ENCODE measurements at places on chromosomes 12 and 14.
A peak's percentile ranks its signal among the peaks of the same experiment; 100 is the strongest.

- no peak for DNase-seq
Observed at GRCh38 chr12:75571204-75571603, 59.8 kb upstream of the KRR1 start.

- DNase-seq: no peak
Observed at GRCh38 chr12:82426081-82426480, 67.8 kb downstream of the METTL25 start.

DNA sequence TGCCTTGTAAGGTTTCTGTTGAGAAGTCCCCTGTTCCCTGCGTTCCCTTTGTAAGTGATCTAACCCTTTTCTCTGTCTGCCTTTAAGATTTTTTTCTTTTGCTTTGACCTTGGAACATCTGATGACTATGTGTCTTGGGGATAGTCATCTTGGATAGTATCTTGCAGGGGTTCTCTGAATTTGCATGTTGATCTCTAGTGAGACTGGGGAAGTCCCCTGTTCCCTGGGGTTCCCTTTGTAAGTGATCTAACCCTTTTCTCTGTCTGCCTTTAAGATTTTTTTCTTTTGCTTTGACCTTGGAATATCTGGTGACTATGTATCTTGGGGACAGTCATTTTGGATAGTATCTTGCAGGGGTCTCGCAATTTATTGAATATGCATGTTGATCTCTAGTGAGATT is 38.2 kb upstream of the TMX1 start:
- DNase-seq: no peak

- DNase-seq: no peak
Observed at GRCh38 chr12:130320536-130320935, 17.2 kb upstream of the PIWIL1 start.

DNA sequence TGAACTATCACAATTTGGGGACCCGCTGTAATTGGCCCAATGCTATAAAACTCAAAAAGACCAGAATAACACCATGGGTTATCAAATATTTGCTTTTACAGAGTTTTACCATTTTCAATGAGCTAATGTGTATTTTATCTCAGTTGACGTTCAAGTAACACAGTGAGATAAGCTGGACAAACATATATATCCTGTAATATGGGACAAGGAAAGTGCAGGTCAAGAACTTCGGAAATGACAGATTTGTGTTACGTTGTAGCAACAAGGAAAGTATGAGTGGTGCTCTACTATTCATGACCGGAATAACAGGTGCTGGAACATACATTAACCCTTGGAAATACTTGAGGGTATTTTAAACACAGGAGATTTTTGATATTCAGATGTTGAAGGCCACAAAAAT is 566.4 kb upstream of the FLRT2 start:
- no peak for DNase-seq

DNA sequence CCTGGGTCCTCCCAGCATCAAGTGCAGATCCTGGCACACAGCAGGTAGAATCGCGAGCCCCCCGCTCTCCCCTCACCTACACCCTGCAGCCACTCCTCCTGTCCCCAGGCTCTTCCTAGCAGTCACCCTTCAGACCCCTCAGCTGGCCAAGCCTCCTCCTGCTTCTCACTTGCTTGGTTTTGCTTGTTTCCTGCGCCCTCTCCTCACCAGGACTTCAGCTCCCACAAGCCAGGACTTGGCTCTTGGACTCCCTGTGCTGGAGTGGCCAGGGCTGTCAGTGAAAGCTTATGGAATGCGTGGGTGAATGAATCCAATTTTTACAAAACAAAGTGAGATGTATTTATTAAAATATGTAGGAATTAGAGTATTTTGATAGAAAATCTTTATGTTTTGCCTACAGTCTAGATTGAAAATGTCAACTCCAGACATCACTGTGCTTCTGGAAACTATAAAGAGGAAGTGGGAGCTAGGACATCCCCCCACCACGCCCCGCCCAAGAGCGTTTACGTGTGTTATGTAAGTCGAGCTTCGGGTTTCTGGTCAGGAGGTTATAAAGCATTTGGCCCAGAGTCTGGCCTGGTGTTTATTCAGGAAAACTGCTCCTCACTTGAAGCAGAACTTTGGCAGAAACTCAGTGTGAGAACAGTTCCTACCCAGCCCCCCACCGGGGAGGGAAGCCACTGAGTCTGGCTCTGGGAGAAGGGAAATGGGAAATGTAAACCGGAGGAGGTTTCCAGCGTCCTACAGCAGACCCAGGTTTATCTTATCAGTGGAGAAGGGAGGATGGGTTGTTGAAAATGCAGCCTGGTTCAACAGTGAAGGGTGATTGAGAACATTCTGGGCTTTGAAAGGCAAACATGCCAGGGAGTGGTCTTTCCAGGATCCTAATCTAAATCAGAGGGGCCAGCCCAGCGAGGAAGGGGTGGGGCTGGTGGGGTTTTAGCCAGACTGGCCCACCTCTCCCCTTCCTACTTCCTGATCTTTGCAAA is 8.8 kb downstream of the ALDH2 start:
- DNase-seq: no peak

GRCh38 chr14:101122237-101123141 is 219.0 kb upstream of the RTL1 start:
- DNase-seq: no peak

GRCh38 chr12:66119870-66120241 is 10.7 kb downstream of the LLPH start:
- no peak for DNase-seq

- no peak for DNase-seq
Observed at GRCh38 chr14:36662258-36662542, 540 bp downstream of the PAX9 start.

DNA sequence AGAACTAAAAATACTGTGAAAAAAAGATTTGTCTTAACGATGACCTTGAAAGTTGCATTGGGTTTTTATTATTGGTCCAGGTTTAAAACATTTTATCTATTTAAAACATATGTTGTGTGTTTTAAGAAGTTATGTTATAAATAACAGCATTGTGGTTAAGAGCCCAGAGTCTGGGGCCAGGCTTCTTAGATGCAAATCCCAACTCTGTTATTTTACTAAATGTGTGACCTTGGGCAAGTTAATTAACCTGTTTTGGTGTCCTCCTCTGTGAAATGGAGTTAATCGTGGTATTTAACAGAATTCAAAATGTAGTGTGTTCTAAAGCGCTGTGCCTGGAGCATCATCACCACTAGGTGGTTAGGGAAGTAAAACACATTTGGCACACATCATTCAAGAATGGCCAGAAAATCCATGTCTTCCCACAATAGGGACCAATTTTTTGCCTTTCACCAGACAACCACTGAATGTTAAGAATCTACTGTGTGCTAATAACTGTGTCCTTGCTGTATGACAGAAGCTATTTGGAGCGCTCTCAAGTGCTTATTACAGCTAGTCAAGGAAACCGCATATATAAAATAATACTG is 133.3 kb downstream of the MON2 start:
- DNase-seq: no peak

GRCh38 chr14:69606258-69607184 is 4.9 kb upstream of the SUSD6 start:
- DNase-seq: no peak

GRCh38 chr14:61322011-61322798 is 826 bp downstream of the PRKCH start:
- DNase-seq: peak; percentile 71

DNA sequence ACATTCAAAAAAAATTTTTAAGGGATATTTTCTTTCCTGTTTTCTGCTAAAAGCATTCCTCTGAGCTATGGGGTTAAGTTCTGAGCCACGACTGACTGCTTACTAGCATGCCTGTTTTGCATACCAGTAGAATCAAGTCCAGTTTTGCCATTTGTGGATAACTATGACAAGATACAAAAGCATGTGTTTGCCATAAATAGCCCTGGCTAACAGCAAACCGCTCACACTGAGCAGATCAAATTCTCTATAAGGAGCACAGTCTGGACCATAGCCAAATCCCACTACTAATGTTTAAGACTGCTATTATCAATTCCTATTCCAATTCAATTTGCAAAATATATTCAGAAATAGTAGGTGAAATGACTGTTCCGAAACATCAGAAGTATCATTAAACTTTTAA is 3.2 kb downstream of the CFL2 start:
- no peak for DNase-seq

- no peak for DNase-seq
Observed at GRCh38 chr12:84658877-84659276, 253.7 kb downstream of the SLC6A15 start.

- no peak for DNase-seq
Observed at GRCh38 chr12:131391399-131391798, 319.5 kb upstream of the SFSWAP start.

- no peak for DNase-seq
Observed at GRCh38 chr14:91125271-91125660, 11.4 kb downstream of the DGLUCY start.

- DNase-seq: no peak
Observed at GRCh38 chr12:130429656-130430505, 92.2 kb downstream of the PIWIL1 start.

GRCh38 chr12:643475-644302 is 19.6 kb downstream of the NINJ2 start:
- DNase-seq: no peak

- no peak for DNase-seq
Observed at GRCh38 chr14:96088911-96089310, 49.7 kb downstream of the C14orf132 start.

DNA sequence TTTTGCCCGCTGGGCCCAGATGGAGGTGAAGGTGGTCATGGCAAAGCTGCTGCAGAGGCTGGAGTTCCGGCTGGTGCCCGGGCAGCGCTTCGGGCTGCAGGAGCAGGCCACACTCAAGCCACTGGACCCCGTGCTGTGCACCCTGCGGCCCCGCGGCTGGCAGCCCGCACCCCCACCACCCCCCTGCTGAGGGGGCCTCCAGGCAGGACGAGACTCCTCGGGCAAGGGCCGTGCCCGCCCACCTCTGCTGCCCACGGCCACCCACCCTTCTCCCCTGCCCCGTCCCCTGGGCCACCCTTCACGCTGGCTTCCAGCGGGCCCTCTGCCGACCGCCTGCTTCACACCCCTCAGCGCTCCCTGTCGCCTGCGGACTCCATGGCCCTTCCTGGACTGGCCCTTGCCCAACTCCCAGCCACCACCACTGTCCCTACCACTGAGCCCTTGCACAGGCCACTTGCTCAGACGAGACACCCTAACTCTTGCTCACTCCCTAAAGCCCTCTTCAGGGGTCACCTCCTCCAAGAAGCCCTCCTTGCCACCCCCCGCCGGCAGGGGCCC is 42.5 kb downstream of the CYP46A1 start:
- no peak for DNase-seq

DNA sequence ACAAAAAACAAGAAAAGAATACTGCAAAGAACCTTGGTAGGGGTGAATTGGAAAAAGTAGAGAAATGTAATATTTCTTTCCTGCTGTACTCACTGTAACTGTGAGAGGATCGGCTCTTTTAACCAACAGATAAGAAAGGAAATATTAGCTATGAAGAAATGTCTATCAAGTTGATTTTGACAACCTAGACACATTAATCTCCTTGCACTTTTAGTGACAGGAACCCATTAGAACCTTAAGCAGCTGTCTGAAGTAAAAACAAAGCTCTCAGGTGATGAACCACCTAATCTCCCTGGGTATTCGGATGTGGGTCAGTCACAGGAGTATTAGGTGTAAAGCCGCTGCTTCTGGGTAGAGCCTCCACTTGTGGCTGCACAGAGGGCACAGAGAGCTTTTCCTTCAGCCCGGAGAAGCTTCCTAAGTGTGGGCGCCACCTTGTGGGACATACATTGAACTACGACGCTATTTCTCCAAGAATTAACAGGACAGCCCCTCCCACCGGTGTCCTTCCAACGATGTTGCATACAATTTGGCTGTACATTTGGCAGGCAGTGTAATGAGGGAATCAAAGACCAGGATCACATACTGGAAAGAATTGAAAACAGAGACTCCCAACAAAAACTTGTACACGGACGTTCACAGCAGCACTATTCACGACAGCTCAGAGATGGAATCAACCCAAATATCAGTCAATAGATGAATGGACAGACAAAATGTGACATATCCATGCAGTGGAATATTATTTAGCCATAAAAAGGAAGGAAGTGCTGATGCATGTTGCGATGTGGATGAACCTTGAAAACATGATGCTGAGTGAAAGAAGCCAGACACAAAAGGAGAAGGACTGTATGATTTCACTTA is 28.9 kb upstream of the MAPKAPK5 start:
- peak; percentile 59 for DNase-seq

DNA sequence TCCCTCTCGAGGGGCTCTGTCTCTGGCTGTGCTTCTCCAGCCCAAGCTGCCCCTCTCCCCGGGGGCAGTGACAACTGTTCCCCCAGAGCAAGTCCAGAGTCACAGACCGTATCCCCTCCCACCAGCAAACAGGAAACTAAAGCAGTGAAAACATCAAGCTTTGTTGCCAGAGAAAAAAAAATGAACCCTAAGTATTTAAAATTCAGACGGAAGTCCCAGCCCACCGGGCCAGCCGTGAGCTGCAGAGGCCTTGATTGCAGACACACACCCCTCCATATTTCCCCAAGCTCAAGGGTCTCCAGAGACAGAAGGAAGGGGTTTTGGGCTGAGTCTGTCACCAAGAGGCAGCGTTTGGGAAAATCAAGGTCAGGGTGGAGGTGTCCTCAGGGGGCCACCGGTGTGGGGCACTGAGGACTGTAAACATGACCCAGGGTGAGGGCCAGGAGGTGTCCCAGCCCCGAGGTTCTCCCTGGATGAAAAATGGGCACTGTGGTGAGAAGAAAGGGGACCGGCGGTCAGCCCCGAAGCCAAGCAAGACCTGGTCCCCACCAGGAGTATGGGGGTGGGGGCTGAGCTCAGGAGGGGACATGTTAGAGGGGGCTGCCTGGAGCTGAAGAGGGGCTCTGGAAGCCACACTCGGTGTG is 7.7 kb downstream of the PHETA1 start:
- no peak for DNase-seq

- no peak for DNase-seq
Observed at GRCh38 chr12:31477687-31478086, 113.2 kb downstream of the DENND5B start.

Data from PC-9 (cell line).